ENCODE measurements at places on chromosomes 4 and X. TPM values are rescaled to one million over a fixed set of nuclear protein-coding genes. Genes with fewer than 3 reads are reported as not detected.

CABS1 gene
- not detected for polyA plus RNA-seq

POLR2B gene
- polyA plus RNA-seq, result 58.5 TPM

RBM46 gene
- not detected for polyA plus RNA-seq

DCAF4L1 gene
- 0.05 TPM for polyA plus RNA-seq

RAB33A gene
- polyA plus RNA-seq, result 2.0 TPM

DMP1 gene
- polyA plus RNA-seq, result not detected

NUDT10 gene
- polyA plus RNA-seq, result 1.8 TPM

CXCL13 gene
- not detected for polyA plus RNA-seq

TACR3 gene
- not detected for polyA plus RNA-seq

CXCL6 gene
- polyA plus RNA-seq, result 0.03 TPM

CT45A1 gene
- polyA plus RNA-seq, result not detected

MAP7D2 gene
- polyA plus RNA-seq, result 1.0 TPM

REPS2 gene
- polyA plus RNA-seq, result 0.62 TPM

ANK2 gene
- 1.5 TPM for polyA plus RNA-seq

HERC5 gene
- 0.15 TPM for polyA plus RNA-seq

DUSP9 gene
- 0.05 TPM for polyA plus RNA-seq

SPANXN4 gene
- polyA plus RNA-seq, result not detected

TCP11X2 gene
- not detected for polyA plus RNA-seq
